ENCODE measurements at places on chromosomes 1 and 21. TPM values are rescaled to one million over a fixed set of nuclear protein-coding genes. Genes with fewer than 3 reads are reported as not detected.

PALMD gene
- total RNA-seq: 0.05 TPM

MANEAL gene
- 29.7 TPM for total RNA-seq

PLEKHA6 gene
- total RNA-seq: 5.5 TPM

KMO gene
- total RNA-seq: 1.8 TPM

- no peak for DNase-seq
Measured at GRCh38 chr1:7768583-7768982, 2.5 kb upstream of the VAMP3 start.

GRCh38 chr1:157111396-157112165 is 12.0 kb upstream of the ETV3L start:
- DNase-seq: no peak

- no peak for DNase-seq
Measured at GRCh38 chr1:33047839-33048305, 11.2 kb upstream of the AK2 start.

GRCh38 chr1:205592443-205593003 is 39.3 kb downstream of the ELK4 start:
- no peak for DNase-seq

- DNase-seq: no peak
Measured at GRCh38 chr1:216186141-216186540, 237.1 kb downstream of the USH2A start.

GRCh38 chr1:5428351-5428750 is 563.9 kb downstream of the NPHP4 start:
- no peak for DNase-seq

- no peak for DNase-seq
Measured at GRCh38 chr1:103171041-103171590, 62.8 kb upstream of the COL11A1 start.

- no peak for DNase-seq
Measured at GRCh38 chr1:166384948-166385347, 218.1 kb upstream of the FAM78B start.

GRCh38 chr21:45504516-45505415 is 37.5 kb downstream of the SLC19A1 start:
- no peak for DNase-seq

DNA sequence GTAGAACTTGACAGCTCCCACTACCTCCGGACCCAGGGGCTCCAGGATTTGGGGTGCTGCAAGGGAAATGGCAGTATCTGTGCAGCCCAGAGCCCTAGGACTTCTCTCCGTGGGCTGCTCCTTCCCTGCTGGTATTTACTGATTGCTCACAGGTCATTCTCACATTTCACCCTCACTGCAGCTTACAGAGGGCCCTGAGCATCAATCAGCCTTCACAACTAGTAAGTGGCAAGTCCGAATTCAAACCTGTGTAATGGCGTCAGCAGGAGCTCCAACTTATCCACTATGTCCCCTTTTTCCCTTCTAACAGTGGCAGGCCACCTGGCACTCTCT is 32.4 kb downstream of the PIK3C2B start:
- DNase-seq: no peak

GRCh38 chr1:65339866-65340468 is 30.6 kb downstream of the DNAJC6 start:
- DNase-seq: no peak

DNA sequence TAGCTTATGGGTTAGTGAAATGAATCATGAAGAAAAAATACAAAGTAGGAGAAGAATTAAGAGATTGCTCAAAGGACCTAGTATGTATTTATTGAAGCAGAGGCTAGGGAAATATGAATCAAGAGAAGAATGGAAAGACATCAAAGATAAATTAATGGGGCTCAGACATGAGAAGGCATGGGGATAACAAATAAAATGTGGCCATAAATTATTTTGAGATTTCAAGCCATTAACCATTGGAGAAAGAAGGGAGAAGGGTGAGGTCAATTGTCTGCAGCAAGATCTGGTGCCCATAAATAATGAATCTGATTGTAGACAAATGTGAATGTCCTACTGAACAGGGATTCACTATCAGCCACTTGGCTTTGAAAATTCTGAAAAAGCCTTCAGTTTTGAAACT is 10.2 kb downstream of the KRTAP20-3 start:
- no peak for DNase-seq

DNA sequence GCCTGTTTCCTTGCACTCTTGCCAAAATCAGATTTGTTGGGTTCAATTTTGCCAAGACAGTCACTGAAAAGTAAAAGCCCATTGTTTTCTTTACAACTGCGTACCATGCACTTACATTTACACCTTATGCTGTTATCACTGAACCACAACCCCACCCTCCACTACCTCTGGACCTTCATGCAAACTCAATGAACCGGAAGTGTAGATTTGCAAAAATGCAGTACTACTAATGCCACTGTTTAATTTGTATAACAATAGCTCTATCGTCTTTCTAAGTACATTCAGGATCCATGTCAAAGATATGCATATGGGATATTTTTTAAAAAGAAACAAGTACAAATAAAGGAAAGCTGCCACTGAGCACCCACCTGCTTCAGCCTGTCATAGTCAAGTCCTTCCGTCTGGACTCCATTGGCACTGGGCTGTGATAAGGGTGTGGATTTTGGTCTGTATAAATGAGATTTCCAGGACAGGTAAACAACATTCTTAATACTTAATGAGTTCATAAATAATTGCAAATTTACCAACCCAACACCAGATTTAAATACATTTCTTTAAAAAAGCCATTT is 72.9 kb upstream of the LBR start:
- DNase-seq: no peak

- DNase-seq: no peak
Measured at GRCh38 chr1:160284220-160284781, 632 bp downstream of the PEX19 start.

DNA sequence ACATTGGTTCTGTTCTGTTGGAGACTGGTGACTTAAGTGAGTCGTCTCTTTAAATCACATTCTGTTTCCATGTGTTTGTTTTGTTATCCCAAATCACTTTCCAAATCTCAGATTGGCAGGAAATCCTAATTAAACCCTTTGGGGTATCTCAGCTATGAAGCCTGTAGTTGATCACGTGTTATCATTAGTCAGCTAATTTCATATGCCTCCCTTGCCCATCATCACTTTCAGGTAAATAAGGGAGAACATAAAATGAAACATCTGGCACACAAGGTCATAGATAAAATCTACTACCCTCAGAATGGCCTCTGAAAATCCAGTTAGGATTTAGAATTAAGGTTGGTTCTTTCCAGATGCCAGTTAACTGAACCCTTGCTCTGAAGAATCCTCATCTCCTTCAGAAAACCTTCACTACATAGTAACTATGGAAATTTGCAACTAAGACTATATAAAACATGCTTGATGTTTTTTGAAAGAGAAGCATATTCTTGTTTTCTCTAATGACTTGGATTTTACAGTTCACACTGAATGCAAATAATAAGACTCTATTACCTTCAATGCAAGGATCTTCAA is 401.5 kb downstream of the DSCAM start:
- no peak for DNase-seq

GRCh38 chr1:113140588-113141446 is 67.8 kb downstream of the LRIG2 start:
- DNase-seq: peak; percentile 39

GRCh38 chr1:967466-968343 is 1.4 kb downstream of the PLEKHN1 start:
- DNase-seq: no peak

DNA sequence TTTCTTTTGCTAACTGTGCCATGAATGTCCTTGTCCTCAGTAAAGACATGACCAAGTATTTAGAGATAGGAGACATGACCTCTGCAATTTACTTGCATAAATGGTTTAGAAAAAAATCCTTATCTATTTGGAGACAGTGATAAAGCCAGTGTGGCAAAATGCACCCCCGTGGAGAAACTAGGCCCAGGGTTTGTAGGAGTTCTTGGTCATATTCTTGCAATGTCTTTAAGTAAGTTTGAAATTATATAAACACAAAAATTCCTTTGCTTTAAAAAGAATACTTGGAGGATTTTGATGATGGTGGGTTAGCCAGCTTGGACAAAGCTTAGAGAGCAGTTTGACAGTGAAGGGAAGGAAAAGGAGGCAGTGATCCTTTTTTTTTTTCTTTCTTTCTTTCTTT is 101.9 kb upstream of the SLC45A1 start:
- no peak for DNase-seq

Measured in Panc1 (cell line).